A549 treated with CORT108297 at 1 μM for 4 hours (cell line): ENCODE measurements at places on chromosomes 12 and 14. TPM values are rescaled to one million over a fixed set of nuclear protein-coding genes. Genes with fewer than 3 reads are reported as not detected.

Gene PLEKHD1
- 0.02 to 0.04 TPM (median 0.03 TPM) in 3 of 5 replicates, not detected in the others for total RNA-seq

Gene SMCO2
- 0.10 to 0.34 TPM (median 0.25 TPM) in 4 of 5 replicates, not detected in the other for total RNA-seq

Gene DIO3
- total RNA-seq = 0.03 to 0.08 TPM (median 0.03 TPM) in 3 of 5 replicates, not detected in the others

Gene RD3L
- total RNA-seq = not detected in 5 replicates

Gene ZNF839
- total RNA-seq = 5.9 to 6.8 TPM (median 6.3 TPM) in 5 replicates

Gene PPP1R36
- total RNA-seq = 0.14 to 0.44 TPM (median 0.23 TPM) in 5 replicates

Gene DEPDC4
- total RNA-seq = 1.2 to 1.8 TPM (median 1.3 TPM) in 5 replicates

Gene NEMF
- total RNA-seq = 26.8 to 44.6 TPM (median 32.2 TPM) in 5 replicates

Gene NUBPL
- 7.6 to 11.0 TPM (median 7.9 TPM) in 5 replicates for total RNA-seq

Gene CCNB1IP1
- 39.2 to 48.8 TPM (median 42.7 TPM) in 5 replicates for total RNA-seq
